Fibroblast of skin of right quadriceps (primary cell): ENCODE measurements at places on chromosomes 2 and 18.
A peak's percentile ranks its signal among the peaks of the same experiment; 100 is the strongest.

DNA sequence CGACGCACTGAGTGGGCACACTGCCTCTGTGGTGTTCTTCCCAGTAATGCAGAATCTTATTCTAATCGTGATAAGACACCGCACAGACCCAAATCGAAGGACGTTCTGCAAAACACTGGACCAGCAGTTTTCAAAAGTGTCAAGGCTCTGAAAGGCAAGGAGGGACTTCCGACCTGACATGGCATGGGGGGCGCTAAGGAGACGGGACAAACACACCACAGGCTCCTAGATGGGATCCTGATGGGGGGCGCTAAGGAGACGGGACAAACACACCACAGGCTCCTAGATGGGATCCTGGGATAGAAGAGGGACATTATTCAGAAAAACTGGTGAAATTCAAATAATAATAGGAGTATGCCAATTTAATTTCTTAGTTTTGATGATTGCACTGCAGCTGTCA is 191.4 kb downstream of the LDLRAD4 start:
- DNase-seq = no peak

DNA sequence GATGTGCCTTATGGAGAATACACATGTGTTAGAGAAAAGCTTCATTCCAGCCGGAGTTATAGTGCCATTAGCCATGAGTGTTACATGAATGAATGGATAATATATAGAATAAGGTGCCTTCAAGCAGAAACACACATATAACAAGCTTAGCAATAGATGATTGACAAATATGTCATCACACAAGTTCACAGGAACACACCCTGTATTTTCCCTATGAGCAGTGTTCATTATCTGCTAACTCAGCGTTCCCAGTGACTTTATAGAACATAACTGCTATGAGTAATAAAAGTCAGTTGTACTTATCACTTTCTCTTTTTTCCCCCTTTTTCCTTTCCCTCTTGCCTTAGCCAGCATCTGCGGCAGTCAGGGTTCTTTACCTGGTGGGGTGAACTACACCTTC is 65.1 kb downstream of the TIMM21 start:
- DNase-seq = no peak

- DNase-seq = peak; percentile 59
Observed at GRCh38 chr2:204950695-204951346, 405.5 kb downstream of the PARD3B start.

GRCh38 chr2:219435701-219436100 is 1.1 kb downstream of the SPEG start:
- no peak for DNase-seq

DNA sequence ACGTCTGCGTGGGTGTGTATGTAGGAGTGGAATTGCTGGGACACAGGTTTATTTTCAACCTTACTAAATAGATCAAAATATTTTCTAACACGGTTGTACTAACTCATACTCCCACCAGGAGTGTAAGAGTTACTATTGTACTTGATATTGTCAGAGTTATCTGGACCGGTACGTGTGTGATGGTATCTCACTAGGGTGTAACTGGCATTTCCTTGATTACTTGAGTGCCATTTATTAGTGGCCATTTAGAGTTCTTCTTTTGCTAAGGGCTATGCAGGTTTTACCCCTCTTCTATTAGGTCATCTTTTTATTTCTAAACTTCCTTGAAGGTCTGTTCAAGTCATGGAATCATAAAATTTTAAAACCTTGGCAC is 33.5 kb downstream of the CENPO start:
- DNase-seq = no peak

DNA sequence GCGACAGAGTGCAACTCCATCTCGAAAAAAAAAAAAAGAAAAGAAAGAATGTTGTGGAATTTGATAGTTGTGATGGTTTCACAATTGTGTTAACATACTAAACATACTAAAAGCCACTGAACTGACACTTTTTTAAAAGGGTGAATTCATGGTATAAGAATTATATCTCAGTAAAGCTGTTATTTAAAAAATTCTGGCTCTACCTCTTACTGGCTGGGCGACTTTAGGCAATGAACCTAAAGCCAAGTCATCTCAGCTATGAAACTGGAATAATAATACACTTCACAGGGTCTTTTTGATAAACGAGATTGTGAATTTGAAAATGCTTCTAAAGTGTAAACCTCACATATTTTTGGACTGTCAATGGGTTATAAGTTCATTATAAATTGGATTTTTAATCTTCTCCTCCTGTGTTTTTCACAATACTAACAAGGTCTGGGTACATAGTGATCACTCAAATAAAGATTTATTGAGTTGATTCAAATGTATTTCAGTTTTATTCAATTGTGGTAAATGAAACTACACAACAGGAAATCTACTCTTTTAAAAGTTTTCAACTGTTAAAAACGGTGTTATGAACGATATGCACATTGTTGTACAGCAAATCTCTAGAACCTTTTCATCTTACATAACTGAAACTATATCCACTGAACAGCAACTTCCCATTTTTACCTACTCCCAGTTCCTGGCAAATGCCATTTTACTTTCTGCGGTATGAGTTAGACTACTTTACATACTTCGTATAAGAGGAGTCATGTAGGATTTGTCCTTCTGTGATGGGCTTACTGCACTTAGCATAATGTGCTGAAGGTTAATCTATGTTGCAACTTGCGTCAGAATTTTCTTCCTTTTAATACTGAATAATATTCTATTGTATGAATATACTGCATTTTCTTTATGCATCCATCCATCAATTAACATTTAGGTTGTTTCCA is 43.0 kb upstream of the GTF2A1L start:
- DNase-seq = no peak

DNA sequence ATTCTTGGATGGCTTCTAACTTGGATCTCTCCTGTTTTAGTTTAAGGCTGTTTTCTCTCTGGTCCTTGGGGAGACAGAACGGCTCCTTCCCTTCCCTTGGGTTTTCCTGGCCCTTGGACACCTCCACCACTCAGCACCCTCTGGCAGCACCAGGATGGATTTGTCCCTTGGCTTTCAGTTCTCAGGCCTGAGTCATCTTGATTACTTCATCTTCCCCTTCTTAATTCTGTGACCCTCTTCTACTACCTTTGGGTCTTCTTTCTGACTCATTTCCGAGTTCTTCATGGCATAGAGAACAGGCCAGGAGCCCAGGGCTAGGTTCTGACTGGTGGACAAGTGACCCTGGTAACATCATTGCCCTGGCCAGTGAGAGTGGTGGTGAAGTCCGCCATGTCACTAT is 14.9 kb downstream of the IGFBP2 start:
- peak; percentile 52 for DNase-seq

- no peak for DNase-seq
Observed at GRCh38 chr2:9020267-9020666, 16.8 kb upstream of the MBOAT2 start.

GRCh38 chr18:38022234-38022633 is 456.6 kb upstream of the CELF4 start:
- no peak for DNase-seq

DNA sequence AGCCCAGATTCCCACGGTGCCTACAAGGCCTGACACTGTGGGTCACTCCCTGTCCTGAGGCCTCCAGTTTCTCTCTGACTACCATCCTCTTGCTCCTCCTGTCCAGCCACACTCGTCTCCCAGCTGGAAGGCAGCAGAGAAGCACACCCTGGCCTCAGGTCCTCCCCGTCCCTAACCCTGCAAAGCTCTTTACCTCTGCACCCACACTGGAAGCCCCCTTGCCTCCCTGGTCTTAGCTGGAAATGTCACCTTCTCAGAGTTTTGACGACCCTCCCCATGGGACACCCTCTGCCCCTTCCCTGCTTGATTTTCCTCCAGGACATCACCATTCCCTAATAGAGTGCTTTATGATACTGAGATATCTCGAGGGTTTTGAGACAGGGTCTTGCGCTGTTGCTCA is 10.6 kb downstream of the RNU2-63P start:
- no peak for DNase-seq

GRCh38 chr2:158823486-158824237 is 28.5 kb downstream of the DAPL1 start:
- DNase-seq = no peak

GRCh38 chr18:44885507-44885906 is 204.8 kb downstream of the SETBP1 start:
- DNase-seq = no peak

GRCh38 chr2:75560768-75561565 is at the start of gene EVA1A:
Gene EVA1A, minus strand, starts transcription at chr2:75560939. Its CDS starts 42,799 bp downstream, at chr2:75518140.
- peak; percentile 84 for DNase-seq

DNA sequence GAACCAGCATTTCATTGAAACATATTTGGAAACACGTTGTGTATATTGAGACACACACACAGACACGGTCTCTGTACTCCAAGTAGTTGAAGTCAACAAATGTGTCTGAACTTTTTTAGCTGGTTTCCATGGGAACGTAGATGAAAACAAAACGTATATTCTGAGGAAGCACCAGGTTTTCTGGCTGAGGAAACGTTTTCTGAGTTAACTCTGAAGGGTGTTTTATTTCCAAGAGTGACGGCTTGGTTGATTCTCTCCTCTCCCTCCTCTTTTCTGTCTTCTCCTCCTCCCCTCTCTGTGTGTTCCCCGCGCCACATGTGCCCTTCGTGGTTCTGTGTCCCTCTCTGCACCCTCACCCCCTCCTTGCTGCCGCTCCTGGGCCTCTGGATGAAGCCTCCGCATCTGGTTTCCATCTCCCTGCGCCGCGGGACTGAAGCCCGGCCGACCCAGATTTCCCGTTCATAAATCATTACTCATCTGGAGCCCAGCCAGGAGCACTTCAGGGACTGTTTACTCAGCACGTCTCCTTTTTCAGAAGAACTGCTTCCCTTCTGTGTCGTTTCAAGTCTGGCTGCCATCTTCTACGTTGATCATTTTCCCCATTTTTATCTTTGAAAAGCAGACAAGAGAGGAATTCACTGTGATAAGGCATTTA is 122.7 kb downstream of the COL6A3 start:
- DNase-seq = peak; percentile 100

- peak; percentile 80 for DNase-seq
Observed at GRCh38 chr2:60475123-60475830, 78.2 kb downstream of the BCL11A start.

- peak; percentile 34 for DNase-seq
Observed at GRCh38 chr2:46267616-46268015, 29.6 kb upstream of the EPAS1 start.

DNA sequence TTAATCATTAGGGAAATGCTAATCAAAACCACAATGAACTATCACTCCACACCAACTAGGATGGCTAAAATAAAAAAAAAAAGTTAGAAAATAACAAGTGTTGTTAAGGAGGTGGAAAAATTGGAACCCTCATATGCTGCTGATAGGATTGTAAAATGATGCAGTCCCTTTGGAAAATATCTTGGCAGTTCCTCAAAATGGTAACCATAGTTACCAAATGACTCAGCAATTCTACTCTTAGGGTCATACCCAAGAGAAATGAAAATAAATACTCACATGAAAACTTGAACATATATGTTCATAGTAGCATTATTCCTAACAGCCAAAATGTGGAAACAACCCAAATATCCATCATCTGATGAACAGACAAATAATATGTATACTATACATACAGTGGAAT is 15.7 kb upstream of the ACVR2A start:
- DNase-seq = peak; percentile 80

DNA sequence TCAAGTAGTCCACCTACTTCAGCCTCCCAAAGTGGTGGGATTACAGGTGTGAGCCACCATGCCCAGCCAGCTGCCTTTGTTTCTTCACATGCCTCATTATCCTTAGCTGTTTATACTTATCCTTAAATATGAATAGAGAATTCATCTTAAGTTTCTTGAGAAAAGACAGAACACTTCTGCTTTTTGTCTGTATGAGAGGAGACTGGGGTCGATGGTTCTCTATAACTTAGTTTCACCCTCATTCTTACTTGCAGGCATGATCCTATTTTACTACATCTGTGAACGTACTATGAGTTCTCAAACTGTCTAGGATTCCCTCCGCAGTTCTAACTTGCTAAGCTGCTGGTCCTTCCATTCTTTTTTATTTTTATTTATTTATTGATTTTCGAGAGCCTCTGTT is 20.4 kb downstream of the PPM1B start:
- DNase-seq = no peak

DNA sequence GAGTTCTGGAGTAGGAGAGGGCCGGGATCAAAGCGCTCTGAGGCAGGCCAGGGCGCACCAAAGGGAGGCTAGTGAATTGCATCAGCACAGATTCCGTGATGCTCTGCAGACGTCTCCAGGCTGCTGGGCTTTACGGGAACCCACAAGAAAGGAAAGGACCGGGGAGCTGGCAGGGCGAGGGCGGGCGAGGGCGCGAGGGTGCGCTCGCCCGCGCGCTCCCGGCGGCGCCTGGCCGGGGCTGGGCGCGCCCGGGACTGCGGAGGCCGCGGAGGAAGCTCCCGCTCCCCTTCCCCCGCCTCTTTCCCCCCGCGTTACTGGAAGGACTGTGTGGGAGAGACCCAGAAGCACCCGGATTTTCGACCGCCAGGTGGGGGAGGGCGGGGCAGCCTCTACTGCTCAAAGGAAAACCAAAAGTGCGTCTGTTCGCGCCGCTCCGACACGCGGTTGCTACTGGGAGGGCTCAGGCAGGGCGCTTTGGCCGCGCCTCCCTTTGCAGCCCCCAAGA is 2.4 kb upstream of the FOSL2 start:
- DNase-seq = peak; percentile 95

DNA sequence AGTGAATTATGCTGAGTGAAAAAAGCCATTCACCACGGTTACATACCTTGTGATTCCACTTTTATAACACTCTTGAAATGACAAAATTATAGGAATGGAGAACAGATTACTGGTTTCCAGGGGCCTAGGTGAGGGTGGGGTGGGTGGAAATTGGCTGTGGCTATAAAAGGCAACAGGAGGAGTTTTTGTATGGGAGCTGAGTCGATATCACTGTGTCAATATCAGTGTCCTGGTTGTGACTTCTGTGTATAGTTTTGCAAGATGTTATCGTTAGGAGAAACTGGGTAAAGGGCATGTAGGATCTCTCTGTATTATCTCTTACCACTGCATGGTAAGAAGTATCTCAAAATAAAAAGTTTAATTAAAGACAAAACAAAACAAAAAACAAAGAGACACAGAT is 84.3 kb downstream of the EDAR start:
- DNase-seq = no peak

DNA sequence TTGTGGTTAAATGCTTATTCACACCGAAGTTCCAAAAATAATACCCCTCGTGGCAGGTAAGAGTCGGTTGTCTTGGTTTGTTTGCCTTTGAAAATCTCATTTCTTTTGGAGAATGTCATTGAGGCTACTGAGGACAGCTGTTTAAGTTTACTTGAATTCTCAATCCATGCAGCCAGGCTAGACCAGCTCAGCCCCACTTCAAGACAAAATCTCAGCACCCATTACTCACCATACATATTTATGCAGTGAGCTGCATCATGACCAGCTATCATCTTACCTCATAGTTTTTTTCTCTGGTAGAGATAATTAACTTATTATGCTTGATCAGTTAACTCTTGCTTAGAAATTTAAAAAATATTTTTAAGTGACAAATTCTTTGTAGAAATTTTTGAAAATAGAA is 115.9 kb downstream of the HAUS1 start:
- DNase-seq = peak; percentile 78

- DNase-seq = peak; percentile 15
Observed at GRCh38 chr2:99543247-99543646, 53.4 kb upstream of the REV1 start.

GRCh38 chr2:62817348-62817747 is 111.8 kb downstream of the EHBP1 start:
- DNase-seq = no peak

GRCh38 chr18:34744569-34744968 is 34.5 kb downstream of the DTNA start:
- DNase-seq = no peak
